ENCODE measurements at places on chromosomes 6 and 20.

- DNase-seq: peak; percentile 43
These were observed 37.6 kb upstream of the MPC1 start for GRCh38 chr6:166420351-166420750.

- DNase-seq: no peak
These were observed 41.9 kb upstream of the CTNNBL1 start for GRCh38 chr20:37651932-37652331.

DNA sequence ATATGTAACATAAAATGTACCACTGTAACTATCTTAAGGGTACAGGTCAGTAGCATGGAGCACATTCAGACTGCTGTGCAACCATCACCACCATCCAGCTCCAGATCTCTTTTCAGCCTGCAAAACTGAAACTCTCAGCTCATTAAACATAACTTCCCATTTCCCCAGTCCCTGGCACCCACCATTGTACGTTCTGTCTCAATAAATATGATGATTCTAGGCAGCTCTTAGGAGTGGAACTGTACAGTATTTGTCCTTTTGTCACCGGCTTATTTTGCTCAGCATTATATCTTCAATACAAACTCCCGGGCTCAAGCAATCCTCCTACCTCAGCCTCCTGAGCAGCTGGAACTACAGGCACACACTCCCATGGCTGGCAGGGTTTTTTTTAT, 1.5 kb downstream of the ZC3H12D start:
- no peak for DNase-seq

DNA sequence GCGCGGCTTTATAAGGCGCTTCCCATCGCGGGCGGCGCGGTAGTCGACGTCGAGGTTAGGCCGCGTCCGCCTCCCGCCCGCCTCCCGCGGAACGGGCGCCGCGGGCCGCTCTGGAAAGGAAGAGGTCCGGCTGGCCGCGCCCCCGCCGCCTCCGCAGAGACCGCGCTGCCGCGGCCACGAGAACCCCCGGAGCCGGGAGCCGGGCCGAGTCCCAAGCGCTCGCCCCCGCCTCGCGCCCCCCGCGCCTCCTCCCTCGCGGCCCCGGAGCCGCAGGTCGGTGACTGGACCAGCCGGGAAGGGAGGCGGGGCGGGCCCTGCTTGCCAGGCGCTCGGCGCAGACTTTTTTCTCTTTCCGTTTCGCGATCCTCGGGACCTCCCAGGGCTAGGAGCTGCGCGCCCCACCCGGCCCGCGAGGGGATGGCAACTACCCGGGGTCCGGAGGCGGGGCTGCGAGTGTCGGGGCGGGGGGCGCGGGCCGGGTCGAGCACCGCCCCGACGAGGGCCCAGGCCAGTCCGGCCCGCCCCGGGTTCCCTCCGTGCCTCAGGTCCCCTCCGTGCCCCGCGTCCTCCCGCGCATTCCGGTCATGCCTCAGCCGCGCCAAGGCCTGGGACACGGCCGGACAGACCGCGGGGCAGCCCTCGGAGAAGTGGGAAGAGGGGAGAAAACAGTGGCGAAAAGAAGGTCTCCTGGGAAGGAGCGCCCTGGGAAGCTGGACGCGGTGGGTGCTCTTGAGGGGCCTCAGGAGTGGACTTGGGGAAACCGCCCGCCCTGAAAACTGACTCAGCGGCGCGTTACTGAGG, 417 bp upstream of the PXDC1 start:
- DNase-seq: peak; percentile 89

DNA sequence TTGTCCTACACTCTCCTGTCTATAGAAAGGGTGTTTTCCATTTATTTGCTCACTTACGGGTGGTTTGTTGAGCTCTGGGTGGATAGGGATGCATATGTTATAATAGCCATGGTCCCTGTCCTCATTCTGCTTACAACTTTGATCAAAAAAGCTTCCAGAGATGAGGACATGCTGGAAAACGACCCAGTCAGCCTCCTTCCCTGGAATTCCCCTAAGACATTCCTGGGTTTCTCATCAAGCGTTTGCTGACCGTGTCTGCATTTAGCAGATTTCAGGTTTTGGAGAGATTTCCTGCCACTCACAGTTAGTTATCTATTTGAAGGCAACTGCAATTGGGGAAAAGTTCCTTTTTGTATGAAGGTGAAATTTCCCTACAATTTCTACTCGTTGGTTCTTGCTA, 152.8 kb upstream of the AFDN start:
- no peak for DNase-seq

DNA sequence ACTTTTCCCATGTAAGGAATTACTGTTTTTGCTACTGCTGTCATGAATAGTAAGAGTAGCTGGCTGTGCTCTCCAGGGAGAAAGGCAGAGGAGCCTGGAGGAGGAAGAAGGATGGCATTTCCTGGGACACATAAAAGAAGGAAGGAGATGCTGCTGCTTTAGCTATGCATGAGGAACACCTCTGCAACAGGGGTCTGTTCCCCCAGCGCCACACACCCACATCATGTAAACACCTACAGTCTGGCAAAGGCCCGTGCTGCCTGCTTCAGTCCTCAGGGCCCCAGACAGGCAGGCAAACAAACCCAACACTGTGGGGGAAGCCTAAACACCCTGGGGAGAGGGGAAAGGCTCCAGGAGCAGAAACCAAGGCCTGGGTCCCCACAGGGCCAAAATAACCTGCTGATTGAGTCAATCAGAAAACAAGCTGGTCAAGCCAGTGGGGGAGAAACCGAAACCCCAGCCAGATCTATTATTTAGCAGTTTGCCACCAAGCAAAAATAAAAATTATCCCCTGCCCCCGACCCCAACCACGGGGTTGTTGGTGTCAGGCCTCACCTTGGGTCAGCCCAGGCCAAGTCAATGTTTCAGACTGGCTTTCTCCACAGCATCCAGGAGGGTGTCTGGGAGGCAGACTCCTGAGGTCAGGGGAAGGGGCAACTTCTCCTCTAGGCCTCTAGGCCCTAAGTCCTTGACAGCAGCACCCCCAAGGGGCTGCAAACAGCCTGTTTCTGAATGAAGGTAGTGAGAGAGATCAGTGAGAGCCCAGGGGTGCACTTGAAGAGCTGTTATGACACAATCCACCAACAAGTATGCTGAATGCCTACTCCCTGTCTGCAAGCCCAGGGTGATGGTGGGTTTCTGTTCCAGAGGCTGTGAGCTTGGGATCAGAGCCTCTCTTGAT, 34.6 kb upstream of the SCUBE3 start:
- no peak for DNase-seq

DNA sequence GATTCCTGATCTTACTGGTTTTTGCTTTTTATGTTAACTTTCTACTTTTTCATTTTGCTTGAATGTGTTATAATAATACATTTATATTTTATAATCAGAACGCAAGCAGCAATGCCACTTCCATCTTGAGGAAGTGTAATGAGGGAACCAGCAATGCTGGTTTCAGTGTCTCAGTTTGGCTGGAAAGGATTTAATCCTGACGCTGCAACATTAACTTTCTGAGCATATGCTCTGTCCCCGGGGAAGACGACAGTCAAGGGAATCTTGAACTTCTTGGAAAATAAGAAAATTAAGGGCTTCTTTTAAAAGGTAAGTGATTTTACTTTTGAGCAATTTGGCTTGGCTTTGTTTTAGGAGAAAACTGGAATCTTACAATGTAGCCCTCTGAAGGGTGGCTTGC, 205.5 kb upstream of the AGPAT4 start:
- no peak for DNase-seq

All from lower leg skin (tissue), 4 donors.